ENCODE measurements at places on chromosomes 11 and 22.

DNA sequence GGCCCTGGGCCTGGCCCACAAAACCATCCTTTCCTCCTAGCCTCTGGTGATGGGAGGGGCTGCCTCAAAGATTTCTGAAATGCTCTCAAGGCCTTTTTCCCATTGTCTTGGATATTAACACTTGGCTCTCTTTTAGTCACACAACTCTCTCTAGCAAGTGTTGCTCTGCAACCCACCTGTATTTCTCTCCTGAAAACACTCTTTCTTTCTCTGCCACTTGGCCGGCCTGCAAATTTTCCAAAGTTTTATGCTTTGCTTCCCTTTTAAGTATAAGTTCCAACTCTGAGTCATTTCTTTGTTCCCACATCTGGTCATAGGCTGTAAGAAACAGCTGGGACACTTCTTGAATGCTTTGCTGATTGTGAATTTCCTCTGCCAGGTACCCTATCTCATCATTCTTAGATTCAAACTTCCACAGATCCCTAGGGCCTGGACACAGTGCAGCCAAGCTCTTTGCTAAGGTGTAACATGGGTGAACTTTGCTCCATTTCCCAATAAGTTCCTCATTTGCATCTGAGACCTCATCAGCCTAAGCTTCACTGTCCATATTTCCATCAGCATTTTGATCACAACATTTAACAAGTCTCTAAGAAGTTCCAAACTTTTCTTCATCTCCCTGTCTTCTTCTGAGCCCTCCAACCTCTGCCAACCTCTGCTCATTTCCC is 93.8 kb downstream of the TRIM29 start:
- DNase-seq = no peak

GRCh38 chr22:27755521-27756211 is 45.9 kb downstream of the MN1 start:
- DNase-seq = no peak

DNA sequence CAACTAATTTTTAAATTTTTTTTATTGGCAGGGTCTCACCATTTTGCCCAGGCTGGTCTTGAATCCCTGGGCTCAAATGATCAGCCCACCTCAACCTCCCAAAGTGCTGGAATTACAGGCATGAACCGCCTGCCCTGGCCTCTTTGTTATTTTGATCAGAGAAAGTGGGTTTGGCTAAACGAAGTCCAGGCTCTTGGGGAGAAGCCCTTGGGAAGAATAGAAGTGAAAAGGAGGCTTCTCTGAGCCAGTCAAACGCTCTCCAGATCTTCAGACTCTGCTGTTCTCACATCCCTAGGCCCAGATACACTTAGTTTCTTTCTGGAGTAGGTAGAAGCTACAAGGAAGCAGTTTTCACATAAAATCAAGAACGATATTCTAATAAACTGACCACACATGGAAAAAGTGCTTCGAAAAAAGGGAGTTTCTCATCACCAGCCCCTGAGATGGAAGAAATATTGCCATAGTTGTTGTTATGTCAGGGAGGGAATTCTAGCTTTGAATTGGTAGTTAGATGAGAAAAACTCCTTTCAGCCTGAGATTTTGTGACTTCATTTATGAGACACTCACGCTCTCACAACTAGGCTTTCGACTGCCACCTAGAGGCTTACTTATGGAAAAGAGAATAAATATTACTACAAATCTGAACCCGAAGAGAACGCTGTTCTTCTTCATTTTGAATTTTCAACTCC is 41.7 kb upstream of the AQP11 start:
- peak; percentile 77 for DNase-seq

DNA sequence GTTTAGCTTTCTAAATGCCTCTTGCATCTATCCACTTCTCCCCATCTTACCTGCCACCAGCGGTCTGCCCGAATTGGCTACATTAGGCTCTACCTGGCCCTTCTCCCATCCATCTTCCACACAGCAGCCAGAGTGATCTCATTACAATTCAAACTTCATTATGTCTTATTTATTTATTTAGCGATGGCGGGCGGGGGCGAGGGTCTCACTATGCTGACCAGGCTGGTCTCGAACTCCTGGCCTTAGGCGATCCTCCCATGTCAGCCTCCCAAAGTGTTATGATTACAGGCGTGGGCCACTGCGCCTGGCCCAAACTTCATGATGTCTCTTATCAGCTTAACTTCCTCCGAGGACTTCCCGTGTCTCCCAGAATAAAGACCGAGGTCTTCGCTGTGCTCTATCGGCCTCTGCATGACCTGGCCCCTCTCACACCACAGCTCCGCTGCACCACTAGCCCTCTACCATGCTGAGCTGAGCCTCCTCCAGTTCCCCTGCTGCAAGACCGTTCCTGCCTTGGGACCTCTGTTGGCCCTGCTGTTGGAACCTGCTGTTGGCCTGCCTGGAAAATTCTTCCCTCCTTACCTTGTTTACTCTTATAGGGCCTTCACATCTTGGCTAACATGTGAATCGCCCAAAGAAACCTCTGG is 870 bp upstream of the CTTN start:
- no peak for DNase-seq

GRCh38 chr22:28742562-28742962 is 723 bp downstream of the HSCB start:
- no peak for DNase-seq

DNA sequence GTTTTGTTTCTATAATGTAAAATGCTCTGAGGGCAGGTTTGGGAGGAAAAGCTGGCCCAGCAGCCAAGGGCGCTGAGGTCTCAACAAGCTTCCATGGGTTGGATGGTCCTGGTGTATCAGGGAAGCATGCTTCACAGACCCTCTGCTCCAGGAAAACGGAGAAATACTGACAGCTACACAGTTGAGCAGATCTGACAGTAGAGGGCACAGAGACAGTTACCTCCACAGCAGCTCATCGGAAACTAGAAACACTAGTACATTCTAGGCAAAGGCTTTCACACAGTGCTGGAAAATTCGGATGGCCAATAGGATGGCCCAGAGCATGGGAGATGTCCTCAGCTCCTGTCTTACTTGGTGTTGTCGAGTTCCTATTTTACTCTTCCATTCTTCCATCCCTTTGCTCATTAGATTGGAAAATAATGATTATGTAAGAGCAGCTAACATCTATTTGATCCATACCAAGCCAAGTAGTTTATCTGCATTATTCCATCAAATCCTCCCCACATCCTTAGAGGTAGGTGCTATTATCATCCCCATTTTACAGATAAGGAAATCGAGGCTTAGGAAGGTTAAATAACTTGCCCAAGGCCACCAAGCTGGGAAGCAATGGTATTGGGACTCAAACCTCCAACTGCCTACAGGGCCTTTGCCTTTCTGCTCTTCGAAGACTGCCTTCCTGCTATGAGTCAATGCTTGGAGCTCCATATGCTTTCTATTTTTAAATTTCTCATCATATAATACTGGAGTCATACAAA is 28.3 kb downstream of the LMO2 start:
- no peak for DNase-seq

GRCh38 chr11:118212781-118213191 is 12.0 kb downstream of the JAML start:
- no peak for DNase-seq

DNA sequence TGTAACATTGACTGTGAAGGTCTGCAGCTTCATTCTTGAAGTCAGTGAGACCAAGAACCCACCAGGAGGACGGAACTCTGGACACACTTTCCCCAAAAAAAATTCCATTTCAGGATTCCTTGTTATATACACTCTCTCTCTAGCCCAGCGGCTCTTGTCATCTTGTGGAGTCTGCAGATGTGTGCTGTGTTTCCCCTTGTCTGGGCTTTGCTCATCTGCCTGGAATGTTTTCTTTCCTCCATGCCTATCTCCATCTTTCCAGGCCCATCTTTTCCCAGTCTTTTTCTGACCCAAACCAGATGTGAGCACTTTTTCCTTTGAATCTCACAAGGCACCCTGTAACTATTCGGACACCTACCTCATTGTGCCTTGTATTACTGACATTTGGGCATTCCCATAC is 5.1 kb upstream of the DRG1 start:
- no peak for DNase-seq

- DNase-seq = no peak
These were observed 74.8 kb downstream of the KIAA1671 start for GRCh38 chr22:25027043-25027906.

DNA sequence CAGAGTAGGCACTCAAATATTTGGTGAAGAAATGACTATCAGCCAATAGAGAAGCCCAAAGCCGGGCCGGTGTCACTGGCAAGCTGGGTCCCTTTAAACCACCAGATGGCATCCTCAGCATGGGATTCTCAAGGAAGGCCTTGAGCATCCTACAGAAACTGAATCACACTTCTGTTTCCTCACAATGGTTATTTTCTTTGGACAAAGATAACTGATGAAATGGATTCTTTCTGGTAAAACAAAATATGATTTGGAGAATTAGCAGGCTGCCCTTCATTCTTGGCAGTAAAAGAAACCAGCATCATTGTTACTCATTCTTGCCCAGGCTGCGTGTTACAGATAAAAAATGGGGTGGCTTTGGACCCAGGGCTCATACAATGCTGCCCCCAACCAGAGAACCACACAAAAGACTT is 30.3 kb upstream of the ASPHD2 start:
- peak; percentile 50 for DNase-seq

- no peak for DNase-seq
These were observed 7.4 kb upstream of the CCDC34 start for GRCh38 chr11:27370374-27370773.

DNA sequence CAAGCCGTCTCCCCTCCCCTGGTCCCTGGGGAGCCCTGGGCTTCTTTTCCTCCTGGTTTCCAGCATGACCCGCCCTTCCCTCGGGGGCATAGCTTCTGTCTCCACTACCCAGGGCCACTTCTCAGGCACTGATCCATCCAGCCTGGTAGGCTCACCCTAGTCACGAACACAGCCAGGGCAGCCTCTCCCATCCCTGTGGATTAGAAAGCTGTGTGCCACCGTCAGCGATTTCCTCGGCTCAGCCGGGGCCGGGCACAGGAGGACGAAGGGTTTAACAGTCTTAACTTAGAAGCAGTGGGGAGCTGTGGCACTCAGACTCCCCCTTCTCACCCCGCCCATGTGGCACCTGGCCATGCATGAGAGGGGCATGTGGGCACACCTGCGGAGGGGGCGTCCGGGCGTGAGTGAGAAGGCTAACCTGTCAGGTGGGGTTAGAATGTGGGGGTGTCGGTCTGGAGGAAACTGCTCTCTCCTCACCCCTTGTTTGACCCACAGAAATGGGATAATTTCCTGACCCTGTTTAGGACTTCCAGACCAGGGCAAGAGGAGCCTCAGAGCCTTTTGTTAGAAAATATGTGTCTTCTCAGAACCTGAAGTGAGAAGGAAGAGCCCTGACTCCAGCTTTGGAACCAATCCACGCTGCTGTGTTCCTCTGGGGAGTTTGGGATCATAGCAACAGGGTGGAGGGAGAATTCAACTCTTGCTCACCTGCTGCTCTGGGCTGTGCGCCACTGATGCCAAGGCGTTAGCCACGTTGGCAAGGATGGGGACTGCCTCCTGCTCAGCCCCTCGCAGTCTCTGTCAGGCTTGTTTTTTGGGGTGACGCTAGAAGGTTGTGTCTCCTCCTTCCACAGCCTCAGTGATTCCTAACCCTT is 14.6 kb downstream of the GLB1L2 start:
- DNase-seq = peak; percentile 11

- no peak for DNase-seq
These were observed 866.8 kb downstream of the TBC1D22A start for GRCh38 chr22:47629273-47629711.

- no peak for DNase-seq
These were observed 23.7 kb downstream of the MUC5AC start for GRCh38 chr11:1181420-1181819.

DNA sequence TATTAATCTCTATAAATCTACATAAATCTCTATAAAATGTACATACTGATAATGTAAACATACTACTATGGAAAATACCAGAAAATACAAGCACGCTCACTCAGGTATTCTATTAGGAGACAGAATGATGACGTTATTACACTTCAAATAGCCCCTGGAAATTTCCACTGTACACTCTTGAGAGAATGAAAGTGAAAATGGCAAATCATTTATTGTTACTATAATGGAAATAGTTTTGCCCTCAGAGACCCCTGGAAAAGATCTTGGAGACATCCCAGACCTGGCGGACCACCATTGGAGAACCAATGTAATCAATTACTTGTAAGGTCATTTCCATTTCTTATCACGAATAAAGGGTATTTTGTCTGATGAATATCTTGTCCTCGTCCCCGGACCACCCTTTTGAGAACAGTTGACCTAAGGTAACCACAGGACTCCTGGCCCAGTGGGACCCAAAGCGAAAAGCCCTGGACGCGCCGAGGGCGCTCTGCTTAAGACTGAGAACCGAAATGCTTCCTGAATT is 509 bp upstream of the PRRG4 start:
- no peak for DNase-seq

- no peak for DNase-seq
These were observed 1048.4 kb downstream of the TBC1D22A start for GRCh38 chr22:47810505-47811500.

DNA sequence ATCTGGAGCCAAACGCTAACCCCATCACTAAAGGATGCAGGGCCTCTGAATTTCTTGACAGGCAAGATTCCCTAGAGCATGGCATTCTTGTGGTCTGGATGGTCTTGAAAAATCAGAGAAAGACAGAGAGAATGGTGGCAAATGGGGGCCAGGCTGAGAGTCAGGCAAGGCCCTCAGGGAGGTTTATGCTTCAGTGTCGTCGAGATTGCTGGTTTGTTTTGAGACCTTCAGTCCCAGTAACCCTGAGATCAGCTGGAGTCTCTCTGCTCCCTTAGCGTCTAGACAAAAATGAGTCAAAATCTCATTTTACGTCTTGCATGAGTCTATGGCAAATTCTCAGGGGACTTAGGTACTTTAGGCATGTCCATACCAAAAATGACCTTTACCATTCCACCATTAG is 539.3 kb downstream of the SOX6 start:
- no peak for DNase-seq

DNA sequence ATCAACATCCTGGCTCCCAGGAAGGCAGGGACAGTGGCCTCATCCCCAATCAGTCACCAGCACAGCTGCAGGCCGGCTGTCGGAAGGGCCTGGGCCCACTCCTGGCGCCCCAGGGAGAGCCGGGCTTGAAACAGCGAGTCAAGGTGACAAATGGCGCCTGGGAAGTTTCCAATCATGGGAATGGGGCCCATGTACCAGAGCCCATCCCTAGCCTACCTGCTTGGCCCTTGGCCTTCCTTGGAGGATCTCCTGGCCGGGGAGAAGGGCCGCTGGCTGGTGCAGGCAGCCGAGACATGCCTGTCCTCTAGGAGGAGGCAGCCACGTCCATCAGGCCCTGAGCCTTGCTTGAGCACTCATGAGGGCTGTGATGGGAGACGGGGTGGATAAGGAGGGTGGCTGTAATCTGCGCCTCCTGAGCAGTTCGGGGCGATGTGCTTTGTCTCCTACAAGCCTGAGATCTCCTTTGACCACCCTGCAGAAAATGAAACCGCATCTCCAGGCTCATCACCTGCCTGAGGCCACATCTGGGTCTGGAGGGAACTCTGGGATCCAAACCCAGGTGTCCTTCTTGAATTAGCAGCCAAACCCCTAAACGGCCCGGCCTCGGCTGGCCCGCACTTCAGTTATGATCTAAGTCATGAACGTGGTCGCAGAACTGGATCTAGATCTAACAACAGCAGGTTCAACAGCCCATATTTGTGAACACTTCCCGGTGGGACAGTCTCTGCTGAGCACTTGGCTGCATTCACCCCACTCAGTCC is 862.0 kb downstream of the TBC1D22A start:
- no peak for DNase-seq

GRCh38 chr11:110613197-110613918 is 98.9 kb downstream of the ARHGAP20 start:
- DNase-seq = no peak

All from NCI-H1436 (cell line).